ENCODE measurements at places on chromosomes 6 and 20.

DNA sequence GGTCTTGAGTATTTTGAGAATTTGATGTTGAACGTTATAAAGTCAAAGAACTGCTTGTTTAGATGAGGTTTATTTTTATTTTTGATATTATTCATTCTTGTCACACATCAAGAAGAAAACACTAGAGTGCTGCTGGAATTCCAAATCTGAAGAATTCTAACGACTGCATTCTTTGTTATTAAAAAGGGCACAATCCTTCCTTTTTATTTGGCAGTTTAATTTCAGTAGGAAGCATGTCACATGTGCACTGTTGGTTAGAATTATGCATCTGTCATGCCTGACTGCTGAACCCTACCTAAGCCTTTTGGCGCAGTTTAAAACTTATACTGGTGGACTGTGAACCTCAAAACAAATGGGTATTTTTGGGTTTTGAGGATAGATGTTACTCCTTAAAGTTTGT is 4.0 kb downstream of the ID4 start:
- DNase-seq: no peak

DNA sequence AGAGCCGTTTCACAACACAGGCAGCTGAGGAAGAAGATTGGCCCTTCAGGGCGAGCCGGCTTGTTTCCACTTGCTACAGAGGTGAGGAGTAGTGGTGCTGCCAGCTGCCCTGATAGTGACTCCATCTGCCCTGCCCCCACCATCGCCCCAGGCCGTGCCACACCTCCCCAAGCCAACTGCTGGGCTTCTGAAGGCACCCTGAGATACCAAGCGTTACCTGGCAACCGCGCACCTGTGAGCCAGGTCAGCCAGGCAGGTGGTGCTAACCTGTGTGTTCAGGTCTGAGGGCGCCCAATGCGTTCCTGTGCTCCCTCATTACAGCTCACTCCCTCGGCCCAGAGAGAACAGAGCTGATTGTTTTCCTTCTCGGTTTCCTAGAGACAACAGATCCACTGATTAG is 299.1 kb upstream of the ID4 start:
- DNase-seq: no peak

DNA sequence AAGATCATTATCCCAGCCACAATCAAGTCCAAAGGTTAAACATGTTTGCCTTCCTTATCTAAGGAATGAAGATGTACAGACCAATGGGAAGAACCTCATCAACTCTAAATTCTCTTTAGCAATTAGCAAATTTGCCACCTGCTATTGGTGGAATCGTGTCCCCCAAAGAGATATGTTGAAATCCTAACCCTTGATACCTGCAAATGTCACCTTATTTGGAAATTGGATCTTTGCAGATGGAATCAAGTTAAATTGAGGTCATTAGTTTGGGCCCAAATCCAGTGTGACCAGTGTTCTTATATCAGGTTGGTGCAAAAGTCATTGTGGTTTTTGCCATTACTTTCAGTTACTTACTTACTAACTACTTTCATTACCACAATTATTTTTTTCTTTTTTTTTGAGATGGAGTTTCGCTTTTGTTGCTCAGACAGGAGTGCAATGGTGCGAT is 31.3 kb downstream of the KLHL31 start:
- no peak for DNase-seq

GRCh38 chr20:32470025-32470861 is 112.1 kb downstream of the ASXL1 start:
- DNase-seq: peak; percentile 68

- no peak for DNase-seq
Measured at GRCh38 chr20:36285746-36286447, 20.2 kb upstream of the DLGAP4 start.

- no peak for DNase-seq
Measured at GRCh38 chr20:47118206-47118605, 223.6 kb downstream of the EYA2 start.

DNA sequence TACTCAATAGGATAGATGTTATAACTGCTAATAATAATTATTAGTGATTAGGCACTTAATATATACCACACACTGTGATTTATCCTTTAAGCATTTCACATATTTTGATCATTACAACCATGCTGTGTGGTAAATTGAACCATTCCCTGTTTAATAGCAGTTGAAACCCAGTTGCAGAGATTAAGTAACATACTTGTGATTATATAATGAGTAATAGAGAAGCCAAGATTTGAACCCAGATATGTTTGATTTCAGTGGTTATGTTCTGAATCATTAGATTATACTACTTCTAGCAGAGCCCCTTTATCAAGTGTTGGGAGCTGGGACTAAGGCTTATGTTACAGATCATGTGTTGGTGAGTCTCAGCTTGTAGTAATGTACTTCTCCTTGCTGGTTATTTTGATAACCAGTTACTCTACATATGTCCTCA is 44.1 kb downstream of the STK4 start:
- no peak for DNase-seq

- DNase-seq: no peak
Measured at GRCh38 chr6:155628306-155628705, 172.7 kb upstream of the NOX3 start.

DNA sequence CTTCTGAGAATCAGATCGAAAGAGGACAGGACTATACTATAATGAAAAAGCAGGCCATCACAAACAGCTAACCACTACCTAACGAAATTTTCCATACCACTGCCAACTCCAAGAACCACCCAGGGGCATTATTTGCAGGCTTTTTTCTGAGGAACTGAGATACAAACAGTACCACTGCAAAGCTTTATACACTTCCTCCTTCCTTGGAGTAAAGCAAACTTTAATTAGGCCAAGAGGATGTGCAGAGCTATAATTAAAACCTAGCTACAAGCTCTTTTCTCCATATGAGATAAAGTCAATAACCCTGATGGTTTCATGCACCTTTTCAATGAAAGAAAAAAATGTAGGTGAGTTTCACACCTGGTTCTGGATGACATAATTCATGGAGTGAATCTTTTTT is 68.5 kb downstream of the ELOVL5 start:
- DNase-seq: no peak

DNA sequence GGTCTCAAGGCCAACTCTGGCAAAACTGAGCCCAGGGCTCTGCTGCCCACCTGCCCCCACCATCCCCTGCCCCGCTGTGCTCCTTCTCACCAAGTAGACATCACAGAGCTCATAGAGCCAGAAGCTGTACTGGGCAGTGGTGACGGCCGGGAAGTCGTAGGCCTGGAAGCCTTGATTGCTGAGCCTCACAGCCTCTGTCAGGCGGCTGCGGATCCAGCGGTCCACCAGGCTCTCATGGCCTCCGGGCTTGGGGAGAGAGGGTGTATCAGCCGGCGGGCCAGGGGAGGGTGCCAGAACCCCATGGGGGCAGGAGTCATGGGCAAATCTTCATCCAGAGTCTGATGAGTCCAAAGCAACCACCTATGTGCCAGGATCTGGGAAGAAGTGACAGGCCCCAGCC is 2.8 kb upstream of the VWA7 start:
- DNase-seq: no peak

DNA sequence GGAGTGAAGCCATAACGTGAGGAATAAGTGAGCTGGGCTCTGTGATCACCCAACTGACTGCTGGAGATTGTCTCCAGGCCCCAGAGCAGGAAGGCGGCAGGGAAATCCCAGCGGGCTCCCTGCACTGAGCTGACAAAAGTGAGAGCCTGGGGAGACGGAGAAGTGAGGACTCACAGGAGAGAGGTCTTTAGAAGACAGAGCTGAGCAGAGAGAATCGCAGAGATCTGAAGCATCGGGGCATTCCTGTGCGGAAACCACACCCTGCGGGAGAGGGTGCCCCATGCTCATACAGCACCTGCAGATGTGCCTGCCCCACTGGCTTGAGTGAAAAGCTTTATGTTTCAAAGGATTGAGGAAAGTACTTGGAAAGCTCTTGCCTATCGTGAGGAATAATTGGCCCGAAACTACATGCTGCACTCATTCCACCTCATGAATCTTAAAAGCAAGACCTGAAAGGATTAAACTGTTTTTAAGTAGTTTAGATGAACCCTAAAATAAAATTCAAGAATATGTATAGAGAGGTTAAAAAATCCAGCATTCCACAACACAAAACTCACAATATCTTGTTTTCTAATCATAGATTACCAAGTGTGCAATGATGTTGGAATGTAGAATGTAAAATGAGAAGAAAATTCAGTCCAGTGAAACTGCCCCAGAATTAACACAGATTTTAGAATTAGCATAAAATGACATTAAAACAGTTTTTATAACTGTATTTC is 17.7 kb upstream of the THBS2 start:
- DNase-seq: no peak

DNA sequence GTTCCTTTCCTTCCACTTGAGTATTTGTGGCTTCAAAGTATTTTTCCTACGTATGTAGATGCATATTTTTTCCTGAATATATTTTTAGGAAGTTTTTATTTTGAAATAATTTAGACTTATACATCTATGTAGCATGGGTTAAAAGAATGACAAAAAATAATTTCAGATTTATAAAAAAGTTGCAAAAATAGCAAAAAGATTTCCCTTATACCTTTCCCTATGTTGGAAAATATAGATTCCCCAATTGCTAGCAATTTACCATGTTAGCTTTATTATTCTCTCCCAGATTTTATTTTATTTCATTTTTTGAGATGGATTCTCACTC is 69.8 kb downstream of the SCAND1 start:
- no peak for DNase-seq

DNA sequence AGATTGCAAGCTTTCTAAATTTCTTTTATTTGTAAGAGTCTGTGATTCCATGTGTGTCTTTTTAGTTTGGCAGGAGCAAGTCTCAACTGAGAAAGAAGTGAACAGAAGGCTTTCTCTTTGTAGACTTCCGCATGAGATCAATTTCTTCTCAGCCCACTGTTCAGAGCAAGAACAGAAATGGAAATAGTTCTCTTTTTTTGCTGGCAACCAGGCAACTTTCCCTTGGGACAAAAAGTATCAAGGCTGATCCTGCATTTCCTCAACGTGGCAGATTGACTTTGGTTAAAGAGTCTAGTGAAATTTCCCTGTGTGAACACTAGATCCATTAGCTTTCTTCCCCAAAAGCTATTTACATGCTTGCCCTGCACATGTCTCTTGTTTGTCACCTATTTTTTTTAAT is 46.8 kb upstream of the JAG1 start:
- no peak for DNase-seq

GRCh38 chr6:39330057-39330456 is 7.6 kb upstream of the KCNK16 start:
- DNase-seq: no peak

DNA sequence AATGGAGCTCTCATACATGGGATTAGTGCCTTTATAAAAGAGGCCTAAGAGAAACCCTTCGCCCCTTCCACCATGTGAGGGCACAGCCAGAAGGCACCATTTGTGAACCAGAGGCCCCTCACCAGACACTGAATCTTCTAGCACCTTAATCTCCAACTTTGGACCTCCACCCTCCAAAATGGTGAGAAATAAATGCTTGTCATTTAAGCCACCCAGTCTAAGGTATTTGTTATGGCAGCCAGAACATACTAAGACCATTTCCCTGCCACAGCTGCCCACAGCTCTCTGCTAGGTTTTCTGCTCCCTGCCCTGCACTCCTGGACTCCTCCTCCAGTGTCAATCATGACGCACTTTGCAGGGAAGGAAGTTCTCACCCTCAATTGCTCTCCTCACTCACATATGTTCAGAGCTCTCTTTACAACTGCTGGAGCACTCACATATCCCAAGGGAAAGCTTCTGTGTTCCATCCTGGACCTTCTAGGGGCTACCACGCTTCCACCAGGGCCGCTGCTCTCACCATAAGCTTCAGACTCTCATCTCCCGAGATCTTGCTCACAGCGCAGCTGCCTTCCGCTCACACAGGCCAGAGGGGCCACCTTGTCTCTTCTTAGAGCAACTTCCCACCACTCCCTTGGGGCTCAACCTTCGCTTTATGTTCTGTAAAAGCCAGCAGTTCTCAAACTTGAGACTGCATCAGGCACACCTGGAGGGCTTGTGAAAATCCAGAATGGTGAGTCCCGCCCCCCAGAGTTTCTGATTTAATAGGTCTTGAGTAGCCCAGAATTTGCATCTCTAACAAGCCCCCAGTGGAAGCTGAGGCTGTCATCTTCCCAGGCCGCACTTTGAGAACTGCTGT is 1.6 kb upstream of the LY86 start:
- DNase-seq: no peak

GRCh38 chr6:6362056-6362840 is 41.8 kb upstream of the F13A1 start:
- DNase-seq: no peak

DNA sequence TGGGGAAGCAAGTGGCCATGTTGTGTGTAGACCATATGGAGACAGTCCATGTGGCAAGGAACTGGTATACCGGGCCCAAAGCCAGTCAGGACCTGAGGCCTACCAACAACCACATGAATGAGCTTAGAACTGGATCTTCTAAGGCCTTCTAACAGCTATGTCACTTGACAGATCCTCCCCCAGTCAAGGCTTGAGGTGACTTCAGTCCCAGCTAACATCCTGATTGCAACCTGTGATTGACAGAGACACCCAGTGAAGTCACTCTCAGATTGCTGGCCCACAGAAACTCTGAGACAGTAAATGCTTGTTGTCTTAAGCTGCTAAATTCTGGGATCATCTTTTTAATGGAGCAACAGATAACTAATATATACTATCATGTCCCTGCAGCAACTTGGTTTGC is 32.9 kb downstream of the AHI1 start:
- DNase-seq: no peak
